ENCODE measurements at places on chromosomes 16 and 17.

DNA sequence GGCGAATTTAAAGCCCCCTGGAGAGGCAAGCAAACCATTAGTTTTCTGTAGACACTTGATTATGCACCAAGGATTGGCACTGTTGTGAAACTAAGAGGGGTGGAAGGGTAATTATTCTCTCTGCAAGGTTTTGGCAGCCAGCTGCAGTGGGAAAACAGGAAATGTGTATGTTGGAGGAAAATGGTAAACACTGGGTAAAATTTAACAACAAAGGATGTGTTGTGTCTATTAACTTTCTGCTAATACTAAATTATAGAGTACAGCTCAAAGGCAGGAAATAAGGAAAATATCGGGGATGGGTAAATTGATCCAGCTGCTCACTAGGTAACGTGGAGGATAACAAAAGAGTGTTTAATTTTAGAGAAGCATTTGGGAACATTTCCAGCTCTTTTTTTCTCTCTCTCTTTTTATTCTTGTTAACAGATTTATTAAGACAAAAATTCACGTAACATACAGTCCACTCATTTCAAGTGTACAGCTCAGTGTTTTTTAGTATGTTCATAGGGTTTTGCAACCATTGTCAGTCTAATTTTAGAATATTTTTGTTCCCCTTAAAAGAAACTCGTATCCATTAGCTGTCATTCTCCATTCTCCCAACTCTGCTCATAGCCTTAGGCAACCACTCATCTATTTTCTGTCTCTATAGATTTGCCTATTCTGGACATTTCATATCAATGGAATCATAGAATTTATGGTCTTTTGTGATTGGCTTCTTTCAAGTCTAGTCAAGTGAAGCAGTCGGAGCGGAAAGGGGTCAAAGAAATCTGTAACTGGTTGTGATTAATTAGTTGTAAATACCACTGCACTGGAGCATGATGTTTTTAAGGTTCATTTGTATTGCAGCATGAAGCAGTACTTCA, 41.8 kb downstream of the TANGO6 start:
- no peak for DNase-seq

GRCh38 chr17:12048843-12049473, 28.3 kb downstream of the MAP2K4 start:
- no peak for DNase-seq

- DNase-seq, result no peak
Measured at GRCh38 chr16:87854053-87854906, 15.0 kb downstream of the SLC7A5 start.

DNA sequence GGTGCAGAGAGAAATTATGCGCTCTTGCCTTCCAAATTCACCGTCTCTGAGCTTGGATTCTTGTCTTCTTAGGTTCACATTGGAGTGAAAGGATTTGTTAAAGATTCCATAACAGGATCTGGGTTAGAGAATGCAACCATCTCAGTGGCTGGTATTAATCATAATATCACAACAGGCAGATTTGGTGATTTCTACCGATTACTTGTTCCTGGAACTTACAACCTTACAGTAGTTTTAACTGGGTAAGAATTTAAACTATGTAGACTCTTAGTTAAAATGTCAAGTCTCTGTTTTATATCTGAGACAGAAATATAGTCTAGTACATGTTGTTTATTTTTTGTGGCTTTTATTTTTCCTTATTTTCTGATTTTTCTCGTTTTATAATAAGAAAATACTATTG, 42.9 kb downstream of the CPD start:
- DNase-seq, result no peak

DNA sequence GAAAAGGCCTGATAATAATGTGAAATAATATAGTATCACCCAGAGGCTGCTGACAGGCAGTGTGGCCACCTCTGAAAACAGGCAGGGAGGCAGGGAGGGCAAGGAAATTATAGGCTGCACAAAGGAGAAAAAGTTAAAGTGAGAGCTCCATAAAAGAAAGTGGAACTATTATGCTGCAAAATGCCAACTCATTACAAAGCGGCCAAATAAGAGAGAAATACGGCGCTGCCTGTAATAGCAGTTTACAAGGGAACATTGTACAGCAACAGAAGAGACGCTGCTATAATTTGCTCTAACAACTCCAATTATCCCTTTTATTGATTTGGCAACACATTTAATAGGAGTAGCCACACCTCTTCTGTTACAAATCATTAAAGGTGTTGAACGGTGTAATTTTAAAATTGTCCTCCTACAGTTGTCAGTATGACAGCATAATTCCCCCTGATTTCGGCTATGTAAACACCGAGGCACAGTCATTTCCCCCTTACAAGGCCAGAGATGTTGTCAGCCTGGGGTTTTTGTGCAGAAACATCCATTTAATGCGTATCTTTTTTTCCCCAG, 120.3 kb downstream of the MRM1 start:
- DNase-seq, result no peak

DNA sequence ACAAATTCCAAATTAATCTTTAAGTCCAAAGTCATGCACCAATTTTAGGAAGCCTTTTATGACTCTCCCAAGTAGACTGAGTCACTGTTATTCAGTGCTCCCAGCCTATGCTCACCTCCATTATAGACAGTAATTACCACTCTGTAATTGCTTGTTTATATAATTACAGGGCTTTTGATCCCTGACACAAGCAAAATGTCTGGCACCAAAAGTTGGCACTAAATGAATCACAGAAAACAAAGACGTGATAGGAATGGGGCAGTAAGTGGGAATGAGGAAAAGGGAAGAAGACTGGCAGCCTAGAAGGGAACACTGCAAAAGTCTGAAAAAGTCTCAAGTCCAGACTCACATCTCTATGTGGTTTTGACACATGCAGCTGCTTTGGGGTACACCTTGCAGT, 94.1 kb downstream of the SLC39A11 start:
- no peak for DNase-seq

- no peak for DNase-seq
Measured at GRCh38 chr17:57132663-57133062, 47.6 kb downstream of the AKAP1 start.

GRCh38 chr17:40265337-40265736, 22.3 kb upstream of the CDC6 start:
- DNase-seq, result no peak

DNA sequence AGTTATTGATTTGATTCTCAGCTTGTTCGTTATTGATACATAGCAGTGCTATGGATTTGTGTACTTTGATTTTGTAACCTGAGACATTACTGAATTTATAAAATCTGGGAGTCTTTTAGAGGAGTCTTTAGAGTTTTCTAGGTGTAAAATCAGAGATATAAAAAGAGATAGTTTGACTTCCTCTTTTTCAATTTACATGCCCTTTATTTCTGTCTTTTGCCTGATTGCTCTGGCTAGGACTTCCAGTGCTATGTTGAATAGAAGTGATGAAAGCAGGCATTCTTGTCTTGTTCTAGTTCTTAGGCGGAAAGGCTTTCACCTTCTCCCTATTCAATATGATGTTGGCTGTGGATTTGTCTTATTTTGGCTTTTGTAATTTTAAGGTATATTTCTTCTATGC, 106.2 kb downstream of the PHKB start:
- no peak for DNase-seq

DNA sequence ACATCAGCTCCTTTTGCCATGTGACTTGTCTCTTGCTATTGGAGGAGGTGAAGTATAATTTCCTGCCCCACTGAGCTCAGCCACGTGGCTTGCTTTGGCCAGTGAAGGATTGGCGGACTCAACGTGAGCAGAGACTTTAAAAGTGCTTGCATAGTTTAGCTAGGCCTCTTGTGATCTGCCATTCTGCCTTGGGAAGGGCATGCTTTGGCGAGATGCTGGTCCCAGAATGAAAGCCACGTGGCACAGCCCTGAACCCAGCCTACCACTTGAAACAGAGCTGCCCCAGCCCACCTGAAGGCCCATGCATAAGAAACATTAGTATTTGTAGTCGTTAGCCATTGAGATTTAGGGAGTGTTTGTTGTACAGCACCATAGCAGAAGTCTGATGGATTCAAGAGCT, 148.2 kb downstream of the TMEM132E start:
- DNase-seq, result no peak

GRCh38 chr17:71395901-71396300, 724.9 kb upstream of the SOX9 start:
- DNase-seq, result no peak

DNA sequence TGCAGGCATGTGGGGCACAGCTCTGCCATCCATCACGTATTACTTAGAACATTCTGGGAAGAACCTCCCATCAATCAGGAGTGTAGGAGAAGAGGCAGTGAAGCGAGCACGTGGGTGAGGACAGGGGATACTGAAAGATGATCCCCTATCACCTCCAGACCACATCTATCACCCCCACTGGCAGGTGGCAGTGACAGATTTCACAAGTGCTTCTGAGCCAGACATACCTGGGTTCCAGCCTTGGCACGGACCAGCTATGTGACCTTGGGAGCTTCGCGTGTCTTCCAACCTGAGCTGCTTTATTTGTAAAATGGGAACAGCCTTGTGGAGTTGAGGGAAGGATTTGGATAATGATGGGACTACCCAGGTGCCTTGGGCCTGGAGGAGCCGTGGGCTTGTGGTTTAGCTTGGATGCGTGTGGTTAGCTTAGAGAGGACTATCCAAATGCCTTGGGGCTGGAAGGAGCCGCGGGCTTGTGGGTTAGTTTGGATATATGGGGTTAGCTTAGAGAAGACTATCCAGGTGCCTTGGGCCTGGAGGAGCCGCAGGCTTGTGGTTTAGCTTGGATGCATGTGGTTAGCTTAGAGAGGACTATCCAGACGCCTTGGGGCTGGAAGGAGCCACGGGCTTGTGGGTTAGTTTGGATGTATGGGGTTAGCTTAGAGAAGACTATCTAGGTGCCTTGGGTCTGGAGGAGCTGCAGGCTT, 206.4 kb downstream of the ENGASE start:
- DNase-seq, result no peak
